ENCODE measurements at places on chromosomes 4 and X. TPM values are rescaled to one million over a fixed set of nuclear protein-coding genes. Genes with fewer than 3 reads are reported as not detected.

Gene BGN
- total RNA-seq = not detected

Gene RAB41
- not detected for total RNA-seq

Gene FREM3
- not detected for total RNA-seq

Gene PLXNB3
- total RNA-seq = 0.48 TPM

Data from activated CD8-positive, alpha-beta memory T cell treated with anti-CD3 and anti-CD28 coated beads for 36 hours (primary cell).